ENCODE measurements at places on chromosomes 13 and 19.

DNA sequence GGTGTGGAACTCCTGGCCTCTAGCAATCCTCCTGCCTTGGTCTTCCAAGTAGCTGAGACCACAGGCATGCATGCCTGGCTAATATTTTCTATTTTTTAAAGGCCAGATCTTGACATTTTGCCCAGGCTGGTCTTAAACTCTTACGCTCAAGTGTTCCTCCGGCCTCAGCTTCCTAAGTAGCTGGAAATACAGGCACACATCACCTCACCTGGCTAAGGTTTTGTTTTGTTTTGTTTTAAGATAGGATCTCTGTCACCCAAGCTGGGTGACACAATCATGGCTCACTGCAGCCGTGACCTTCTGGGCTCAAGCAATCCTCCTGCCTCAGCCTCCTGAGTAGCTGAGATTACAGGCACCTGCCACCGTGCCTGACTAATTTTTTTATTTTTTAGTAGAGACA, 5.5 kb upstream of the RLN3 start:
- DNase-seq, result no peak

- no peak for DNase-seq
These were observed 37.7 kb upstream of the DCUN1D2 start for GRCh38 chr13:113528101-113528812.

GRCh38 chr13:79451500-79451962, 29.4 kb upstream of the NDFIP2 start:
- no peak for DNase-seq

DNA sequence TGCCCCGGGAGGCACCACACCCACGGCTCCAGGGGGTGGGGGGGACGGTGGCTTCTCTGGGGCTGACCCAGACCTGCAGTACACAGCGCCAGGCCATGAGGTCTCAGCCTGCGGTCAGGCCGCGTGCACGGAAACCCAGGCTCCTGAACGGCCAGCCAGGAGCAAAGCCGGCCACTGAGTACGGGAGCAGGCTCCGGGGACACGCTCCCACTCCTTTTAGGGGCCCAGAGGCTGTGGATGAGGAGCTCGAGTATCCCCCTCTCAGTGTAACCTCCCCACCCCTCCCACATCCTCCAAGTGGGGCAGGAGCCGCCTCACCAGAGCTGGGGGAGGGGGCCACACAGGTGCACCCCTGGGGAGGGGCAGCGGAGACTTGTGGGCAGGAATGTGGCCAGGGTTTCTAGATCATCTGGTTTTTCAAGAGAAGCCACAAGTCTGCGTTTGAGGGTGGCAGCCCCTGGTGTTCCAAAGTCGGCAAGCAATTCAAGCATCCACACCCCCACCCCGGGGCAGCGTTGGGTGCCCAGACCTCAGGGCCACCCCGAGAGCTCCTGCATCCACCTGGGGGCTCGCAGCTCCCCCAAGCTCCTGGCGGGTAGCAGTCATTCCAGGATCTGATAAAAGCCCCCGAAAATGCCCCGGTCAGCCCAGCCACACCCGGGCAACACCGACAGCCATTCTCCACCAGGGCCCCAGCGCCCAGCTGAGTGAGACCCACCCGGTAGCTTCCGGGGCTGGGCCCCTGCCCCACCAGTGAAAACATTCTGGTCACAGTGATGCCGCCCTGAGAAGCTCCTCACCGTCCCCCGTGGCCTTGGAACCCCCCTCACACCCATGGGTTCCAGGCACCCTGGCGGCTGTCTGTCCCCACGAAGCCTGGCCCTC, 6.1 kb downstream of the SBNO2 start:
- no peak for DNase-seq

DNA sequence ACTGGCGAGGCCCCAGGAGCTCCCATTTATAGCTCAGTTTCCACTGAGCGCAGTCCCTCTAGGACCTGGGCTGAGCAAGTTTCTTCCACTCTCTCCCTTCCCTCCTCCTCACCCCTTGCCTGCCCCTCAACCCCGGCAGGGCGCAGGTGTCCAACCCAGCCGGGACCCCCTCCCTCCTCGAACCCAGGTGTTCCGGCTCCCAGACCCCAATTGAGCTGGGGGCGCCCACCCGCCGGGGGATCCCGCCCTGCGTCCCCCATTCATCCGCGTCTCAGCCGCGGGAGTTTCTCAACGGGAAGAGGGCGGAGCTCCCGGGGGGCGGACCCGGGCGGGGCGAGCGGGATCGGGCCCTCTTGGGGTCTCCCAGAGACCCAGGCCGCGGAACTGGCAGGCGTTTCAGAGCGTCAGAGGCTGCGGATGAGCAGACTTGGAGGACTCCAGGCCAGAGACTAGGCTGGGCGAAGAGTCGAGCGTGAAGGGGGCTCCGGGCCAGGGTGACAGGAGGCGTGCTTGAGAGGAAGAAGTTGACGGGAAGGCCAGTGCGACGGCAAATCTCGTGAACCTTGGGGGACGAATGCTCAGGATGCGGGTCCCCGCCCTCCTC, at the start of gene KIRREL2:
Gene KIRREL2, plus strand, starts transcription at position 366 of the 604 bp plus-strand sequence. Its CDS starts 209 bp downstream, at position 575.
- no peak for DNase-seq

DNA sequence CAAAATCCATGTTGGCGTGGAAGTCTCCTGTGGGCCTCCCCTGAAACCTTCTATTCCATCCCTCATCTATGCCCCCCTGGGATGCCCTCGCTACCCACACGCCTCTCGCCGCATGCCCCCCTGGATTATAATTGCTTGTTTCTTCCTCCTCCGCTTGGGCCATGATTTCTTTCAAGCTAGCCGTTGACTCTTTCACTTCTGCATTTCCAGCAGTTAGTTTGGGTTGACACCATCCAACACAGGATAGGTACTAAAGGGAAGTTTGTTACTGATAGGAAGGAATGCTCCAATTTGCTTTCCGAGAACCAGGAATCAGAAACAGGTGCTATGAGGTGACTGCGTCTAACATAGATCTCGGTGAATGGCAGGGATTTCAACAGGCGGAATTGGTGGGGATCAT, 7.7 kb upstream of the SLC25A15 start:
- DNase-seq, result no peak

- DNase-seq, result no peak
These were observed 34.8 kb downstream of the ATP7B start for GRCh38 chr13:51976423-51976822.

GRCh38 chr13:70987043-70987442, 878.8 kb upstream of the KLHL1 start:
- DNase-seq, result no peak

DNA sequence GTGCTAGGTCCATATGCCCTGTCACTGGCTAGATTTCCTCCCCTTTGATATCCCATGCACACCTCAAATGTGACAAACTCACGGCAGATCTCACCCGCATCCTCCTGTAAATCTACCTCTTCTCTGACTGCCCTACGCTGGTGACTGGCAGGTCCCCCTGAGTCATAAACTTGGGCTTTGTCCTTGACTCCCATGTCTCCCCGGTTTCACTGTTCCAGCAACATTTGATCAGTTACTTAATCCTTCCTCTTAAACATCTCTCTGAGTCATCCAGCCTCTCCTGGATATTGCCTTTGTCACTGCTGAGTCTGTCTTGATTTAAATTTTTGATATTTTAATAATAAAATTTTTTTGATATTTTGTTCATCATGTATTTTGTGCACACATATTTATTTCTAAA, 26.5 kb downstream of the FAM216B start:
- no peak for DNase-seq

DNA sequence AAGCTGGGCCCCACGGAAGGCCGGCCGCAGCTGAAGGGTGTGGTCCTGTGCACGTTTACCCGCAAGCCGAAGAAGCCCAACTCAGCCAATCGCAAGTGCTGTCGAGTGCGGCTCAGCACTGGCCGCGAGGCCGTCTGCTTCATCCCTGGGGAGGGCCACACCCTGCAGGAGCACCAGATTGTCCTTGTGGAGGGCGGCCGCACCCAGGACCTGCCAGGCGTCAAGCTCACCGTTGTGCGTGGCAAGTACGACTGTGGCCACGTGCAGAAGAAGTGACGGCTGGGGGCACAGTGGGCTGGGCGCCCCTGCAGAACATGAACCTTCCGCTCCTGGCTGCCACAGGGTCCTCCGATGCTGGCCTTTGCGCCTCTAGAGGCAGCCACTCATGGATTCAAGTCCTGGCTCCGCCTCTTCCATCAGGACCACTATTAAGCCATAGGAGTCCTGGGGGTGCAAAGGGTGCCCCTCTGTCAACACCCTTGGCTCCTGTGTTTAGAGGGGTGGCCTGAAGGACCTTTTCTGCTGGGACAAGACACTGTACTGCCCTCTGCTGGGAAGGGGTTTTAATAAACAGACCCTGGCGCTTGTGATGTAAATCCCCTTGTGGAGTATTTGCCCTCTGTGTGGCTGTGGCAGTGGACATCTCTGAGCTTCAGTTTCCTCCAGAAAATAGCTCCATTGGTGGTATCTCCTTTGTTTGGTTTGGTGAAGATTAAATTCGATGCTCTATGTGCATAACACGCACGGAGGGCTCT, 1.9 kb downstream of the MRPS12 start:
- no peak for DNase-seq

DNA sequence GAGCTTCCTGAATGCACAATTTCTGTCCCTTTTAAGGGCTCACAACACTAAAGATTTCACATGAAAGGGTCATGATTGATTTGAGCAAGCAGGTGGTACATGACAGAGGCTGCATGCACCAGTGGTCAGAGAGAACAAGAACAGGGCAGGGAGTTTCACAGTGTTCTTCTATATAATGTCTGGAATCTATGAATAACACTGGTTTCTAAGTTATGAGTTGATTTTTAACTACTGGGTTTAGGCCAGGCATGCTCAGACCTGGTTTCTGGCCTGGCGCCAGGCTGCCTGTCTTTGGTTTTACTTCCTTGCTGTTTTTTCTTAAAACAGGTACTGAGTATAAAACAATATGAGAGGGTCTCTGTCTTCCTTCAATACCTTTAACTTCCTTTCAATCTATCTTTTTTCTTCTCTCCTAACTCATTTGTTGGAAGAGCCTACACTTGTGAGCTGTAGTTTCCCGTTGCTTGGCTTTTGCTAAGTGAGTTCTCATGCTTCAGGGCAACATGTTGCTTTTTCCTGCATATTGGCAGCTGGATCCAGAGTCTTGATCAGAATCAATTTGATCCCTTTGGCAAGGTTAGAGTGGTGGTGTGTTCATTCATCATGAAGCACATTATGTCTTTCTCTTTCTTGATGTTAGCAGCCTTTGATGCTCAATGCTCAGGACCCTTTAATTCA, 38.5 kb upstream of the FGF14 start:
- DNase-seq, result no peak

GRCh38 chr13:93399212-93399611, 172.6 kb downstream of the GPC6 start:
- DNase-seq, result no peak

- no peak for DNase-seq
These were observed 218.1 kb downstream of the KCTD12 start for GRCh38 chr13:76668141-76668540.

DNA sequence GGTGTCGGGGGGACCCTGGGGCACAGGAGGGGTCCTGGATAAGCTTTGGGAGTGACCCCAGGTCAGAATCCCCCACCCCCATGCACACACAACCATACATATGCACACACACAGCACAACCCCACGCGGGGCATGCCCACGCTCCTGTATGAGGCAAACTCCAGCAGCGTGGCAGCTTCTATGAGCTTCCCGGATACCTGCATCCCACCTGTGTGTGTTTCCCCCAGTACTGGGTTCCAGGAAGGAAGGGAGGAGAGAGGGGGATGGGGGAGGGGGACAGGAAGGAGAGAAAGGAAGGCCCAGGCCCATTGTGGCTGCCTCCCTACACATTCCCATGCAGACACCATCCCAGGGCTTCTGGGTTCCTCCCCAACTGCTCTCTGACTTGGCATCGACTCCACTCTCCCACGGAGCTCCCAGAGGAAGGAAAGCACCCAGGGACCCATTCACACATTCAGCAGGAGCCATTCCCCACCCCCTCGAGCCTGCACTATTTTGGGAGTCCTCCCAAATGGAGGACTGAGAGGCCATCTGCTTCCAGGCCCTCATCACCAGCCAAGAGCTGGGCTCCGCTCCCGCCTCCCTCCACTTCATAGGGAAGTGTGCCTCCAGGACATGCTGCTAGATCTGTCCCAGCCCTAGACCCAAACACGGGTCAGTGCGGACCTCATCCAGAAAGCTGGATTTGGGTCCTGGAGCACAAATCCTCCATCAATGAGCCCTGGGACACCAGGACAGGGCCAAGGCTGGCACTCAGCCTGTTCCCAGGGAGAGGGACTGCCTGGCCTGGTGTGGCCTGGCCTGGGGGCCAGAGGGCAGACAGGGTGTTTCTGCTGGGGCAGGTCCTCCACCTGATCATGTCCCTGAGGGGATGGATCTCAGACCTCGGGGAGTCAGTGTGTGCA, 13.2 kb downstream of the PRR36 start:
- no peak for DNase-seq

GRCh38 chr19:45774765-45775164, 5.7 kb upstream of the SIX5 start:
- DNase-seq, result peak; percentile 34

- DNase-seq, result no peak
These were observed 7.7 kb downstream of the SCGB2B2 start for GRCh38 chr19:34669305-34669704.

DNA sequence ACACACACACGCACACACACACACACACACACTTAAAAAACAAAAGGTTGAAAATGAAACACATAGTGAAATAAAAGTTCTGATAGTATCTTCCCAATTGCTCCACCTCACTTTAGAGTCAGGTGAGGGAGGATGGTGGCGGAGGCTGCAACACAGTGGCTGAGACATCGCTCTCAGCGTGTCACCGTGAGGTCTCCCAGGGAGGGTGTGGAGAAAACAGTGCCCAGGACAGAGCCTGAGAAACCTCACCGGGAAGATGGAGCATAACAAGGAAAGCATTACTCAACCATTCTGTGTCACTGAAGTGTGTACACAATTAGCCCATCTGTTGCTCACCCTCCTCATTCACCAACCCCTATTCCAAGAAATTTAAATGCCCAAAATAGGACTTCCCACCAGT, 111.4 kb upstream of the USP29 start:
- no peak for DNase-seq
